ENCODE measurements at places on chromosomes 1 and 21. TPM values are rescaled to one million over a fixed set of nuclear protein-coding genes. Genes with fewer than 3 reads are reported as not detected.
A peak's percentile ranks its signal among the peaks of the same experiment; 100 is the strongest.

SYT11 gene
- 8.9 TPM for total RNA-seq

- no peak for DNase-seq
Observed at GRCh38 chr1:9100471-9101043, 28.3 kb downstream of the GPR157 start.

DNA sequence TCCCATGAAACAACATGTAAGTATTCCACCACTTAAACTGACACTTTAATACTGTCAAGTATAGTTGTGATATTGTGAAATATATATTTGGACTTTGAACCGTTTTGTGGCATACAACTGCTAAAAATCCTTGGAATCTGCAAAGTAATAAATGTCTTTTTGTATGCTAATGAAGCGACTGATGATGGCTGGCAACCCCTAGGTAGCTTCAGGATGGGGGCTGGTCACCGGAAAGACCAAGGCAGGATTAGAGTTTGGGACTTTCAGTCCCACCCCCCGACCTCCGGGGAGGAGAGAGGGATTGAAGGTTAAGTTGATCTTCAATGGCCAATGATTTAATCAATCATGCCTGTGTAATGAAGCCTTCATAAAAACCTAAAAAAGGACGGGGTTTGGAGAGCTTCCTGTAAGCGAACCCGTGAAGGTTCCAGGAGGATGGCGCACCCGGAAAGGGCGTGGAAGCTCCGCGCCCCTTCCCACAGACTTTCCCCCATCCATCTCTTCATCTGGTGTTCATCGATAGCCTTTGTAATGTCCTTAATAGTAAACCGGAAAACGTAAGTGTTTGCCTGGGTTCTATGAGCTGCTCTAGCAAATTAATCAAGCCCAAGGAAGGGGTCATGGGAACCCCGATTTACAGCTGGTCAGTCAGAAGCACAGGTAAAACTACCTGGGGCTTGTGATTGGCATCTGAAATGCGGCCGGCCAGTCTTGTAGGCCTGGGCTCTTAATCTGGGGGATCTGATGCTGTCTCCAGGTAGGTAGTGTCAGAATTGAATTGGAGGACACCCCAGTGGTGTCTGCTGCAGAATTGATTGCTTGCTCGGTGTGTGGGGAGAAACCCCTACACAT lies 1.8 kb upstream of the ZNF281 start:
- DNase-seq: no peak

LRRC7 gene
- not detected for total RNA-seq

TMPRSS15 gene
- total RNA-seq: not detected

DNA sequence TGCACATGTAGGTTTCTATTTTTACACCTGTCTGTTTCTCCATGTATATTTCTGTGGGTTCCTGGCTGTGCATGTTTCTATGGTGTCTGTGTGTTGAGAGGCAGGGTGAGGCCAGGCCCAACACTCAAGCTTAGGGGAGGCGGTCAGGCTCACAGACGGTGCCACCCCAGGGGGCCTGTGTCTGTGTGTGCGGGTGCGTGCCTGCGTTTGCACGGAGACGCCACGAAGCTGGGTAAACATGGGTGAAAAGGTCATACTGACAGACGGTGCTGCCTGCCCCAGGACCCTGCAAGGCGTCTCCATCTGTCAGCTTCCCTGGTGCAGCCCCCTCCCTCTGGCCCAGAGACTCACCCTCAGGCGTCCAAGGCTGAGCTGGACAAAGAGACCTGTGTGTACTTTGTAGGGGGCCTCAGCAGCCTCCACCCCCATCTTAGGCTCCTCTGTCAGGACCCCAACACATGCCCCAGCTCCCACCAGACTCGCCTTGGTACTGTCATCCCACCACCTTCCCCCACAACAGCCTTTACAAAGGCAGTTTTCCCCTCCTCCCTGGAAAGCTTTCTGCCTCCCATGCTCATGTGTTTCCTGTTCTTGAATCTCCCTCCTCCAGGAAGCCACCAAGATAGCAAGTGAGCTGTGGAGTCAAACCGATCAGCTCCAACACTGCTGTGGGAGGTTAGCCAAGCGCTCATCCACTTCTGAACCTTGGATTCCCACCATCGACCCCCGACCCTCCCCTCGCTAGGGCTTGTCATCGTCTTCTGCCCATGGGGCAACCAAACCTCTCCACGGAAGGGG lies 34.1 kb downstream of the PTPRF start:
- DNase-seq: no peak

UBL4B gene
- not detected for total RNA-seq

DNA sequence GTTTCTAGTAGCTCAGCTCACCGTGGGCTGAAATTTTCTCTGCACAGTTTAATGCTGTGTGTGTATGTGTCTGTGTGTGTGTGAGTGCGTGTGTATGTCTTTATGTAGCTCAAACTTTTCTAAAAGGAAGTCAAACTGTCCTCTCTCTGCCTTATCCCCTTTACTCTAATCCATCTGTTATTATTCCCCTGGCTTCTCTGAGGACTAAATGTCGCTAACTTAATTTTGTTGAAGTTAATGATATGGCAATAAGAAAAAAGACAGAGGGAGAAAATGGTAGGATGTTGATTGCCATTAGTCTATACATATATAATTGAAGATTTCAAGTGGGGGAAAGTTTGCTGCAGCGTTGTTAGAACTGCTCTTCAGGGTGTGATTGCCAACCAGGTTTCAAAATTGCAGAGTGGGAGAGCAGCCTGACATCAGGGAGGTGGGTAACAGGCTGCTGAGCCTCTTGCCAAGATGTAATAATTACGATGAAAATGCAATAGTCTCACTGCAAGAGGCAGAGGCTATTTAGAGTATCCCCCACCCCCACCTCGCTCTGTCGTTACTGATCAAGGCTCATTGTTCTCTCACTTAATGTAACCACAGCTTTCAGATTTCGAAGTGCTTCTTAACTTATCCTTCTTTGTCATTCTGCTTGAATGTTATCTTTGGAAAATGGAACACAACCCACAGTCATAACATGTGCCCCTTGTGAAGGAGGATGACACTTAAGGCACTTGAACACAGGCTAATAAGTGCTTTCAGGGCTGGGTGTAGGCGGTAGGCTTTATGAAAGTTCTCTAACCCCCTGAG lies 559.0 kb upstream of the PLXNA2 start:
- no peak for DNase-seq

- peak; percentile 44 for DNase-seq
Observed at GRCh38 chr1:41741244-41741643, 177.5 kb downstream of the HIVEP3 start.

ASTN1 gene
- 0.20 TPM for total RNA-seq

LY9 gene
- 3.3 TPM for total RNA-seq

DNA sequence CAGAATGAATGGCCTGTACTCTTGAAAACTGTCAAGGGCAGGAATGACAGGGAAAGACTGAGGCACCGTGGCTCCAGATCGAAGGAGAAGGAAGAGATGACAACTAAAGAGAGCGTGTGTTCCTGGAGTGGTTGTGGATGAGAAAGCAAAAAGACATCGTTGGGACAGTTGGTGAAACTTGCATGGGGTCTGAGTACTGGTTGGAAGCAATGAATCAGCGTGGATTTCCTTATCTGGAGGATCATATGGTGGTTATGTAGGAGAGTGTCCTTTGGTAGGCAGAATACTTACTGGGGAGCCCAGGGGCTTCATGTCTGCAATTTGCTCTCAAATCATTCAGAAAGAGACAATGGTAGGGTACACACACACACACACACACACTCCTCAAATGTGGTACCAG lies 13.9 kb downstream of the LEMD1 start:
- no peak for DNase-seq

NTMT2 gene
- total RNA-seq: not detected

CACHD1 gene
- 31.8 TPM for total RNA-seq

GRCh38 chr1:217617126-217617525 lies 13.8 kb downstream of the GPATCH2 start:
- no peak for DNase-seq

AADACL3 gene
- total RNA-seq: not detected

DNA sequence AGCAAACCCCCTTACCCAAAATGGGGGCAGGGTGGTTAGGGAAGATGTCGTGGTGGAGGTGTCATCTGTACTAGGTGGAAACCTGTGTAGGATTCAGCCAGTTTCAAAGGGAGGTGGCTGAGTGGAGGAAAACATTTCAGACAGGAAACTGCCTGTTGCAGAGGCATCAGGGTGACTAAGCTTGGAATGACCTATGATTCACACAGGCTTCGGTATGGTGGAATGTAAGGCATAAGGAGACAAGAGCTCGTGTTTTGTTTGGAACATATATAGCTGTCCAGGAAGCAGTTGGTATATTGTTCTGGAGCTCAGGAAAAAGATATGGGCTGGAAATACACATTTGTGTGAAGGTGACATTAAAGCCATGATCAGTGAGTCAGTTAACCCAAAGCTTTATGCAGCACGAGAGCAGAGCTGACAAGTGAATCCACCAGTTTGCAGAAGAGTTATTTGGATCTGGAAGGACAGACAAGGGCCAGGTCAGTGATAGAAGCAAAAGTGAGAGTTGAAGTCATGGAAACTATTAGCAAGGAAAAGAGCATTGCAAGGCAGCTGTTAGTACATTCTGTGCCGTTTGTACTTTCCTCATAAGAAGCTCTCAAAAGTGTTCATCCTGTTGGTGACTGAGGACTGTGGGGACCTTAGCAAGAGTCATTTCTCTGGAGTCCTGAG lies 12.2 kb downstream of the UTP25 start:
- no peak for DNase-seq

GRCh38 chr1:159008744-159009188 lies 941 bp upstream of the IFI16 start:
- DNase-seq: no peak

DNA sequence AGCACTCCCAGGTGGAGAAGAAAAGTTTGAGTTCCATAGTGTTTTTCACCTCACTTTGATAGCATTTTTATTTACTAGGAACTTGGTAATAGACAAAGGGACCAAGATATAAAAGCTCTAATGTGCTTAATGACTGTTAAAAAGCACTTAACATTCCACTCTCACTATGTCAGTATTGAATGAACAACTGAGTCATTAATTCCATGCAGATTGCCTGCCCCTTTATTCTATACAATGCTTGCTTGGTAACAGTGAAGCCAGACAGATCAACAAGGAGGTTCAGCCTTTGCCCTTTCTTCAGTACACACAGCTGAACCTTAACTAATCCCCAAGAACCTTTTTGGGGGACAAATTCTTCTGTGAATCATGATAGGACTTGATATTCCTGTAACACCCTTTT lies 425.5 kb downstream of the NUF2 start:
- DNase-seq: no peak

- DNase-seq: peak; percentile 58
Observed at GRCh38 chr1:25645637-25646400, 29.2 kb downstream of the MAN1C1 start.

- DNase-seq: no peak
Observed at GRCh38 chr1:67676946-67677345, 8.1 kb upstream of the GADD45A start.

EDN2 gene
- total RNA-seq: not detected

GRCh38 chr1:247298701-247299100 lies 33.0 kb downstream of the ZNF496 start:
- DNase-seq: peak; percentile 1

DNA sequence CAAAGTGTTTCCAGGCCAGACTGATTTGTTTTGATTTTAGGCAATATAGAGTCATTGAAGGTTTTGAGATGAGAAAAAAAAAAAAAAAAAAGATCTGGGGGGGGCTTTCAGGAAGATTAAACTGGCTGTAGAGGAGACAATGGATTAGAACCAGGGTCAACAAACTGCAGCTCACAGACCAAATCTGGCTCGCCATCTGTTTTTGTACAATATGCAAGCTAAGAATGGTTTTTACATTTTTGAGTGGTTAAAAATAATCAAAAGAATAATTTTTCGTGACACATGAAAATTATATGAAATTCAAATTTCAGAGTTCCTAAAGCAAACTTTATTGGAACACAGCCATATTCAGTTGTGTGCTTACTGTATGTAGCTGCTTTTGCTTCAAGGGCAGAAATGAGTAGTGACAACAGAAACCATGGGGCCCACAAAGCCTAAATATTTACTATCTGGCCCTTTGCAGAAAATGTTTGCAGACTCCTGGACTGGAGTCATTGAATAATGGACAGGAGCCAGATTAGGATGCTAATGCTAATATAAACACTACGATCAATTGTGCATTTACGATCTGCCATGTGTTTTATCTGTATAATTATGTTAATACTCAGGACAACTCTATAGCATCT lies 375.7 kb upstream of the DAB1 start:
- DNase-seq: no peak

DNA sequence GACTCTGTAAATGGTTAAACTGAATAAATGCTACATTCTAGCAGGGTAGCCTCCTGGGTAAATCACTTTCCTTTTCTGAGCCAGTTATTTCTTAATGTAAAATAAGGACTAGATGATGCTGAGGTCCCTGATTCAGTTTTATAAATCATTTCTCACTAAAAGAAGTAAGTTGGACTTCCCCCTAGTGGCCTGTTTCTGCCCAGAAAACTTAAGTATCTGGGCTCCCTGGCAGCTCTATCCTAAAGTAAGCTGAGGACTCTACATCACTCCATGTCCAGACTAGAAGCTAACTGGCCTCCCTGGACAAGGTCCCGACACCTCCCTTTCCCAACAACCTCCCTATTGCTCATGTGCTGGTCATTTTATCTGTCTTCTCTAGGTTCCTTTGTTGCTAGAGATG lies 3.0 kb downstream of the GPN2 start:
- no peak for DNase-seq

DNA sequence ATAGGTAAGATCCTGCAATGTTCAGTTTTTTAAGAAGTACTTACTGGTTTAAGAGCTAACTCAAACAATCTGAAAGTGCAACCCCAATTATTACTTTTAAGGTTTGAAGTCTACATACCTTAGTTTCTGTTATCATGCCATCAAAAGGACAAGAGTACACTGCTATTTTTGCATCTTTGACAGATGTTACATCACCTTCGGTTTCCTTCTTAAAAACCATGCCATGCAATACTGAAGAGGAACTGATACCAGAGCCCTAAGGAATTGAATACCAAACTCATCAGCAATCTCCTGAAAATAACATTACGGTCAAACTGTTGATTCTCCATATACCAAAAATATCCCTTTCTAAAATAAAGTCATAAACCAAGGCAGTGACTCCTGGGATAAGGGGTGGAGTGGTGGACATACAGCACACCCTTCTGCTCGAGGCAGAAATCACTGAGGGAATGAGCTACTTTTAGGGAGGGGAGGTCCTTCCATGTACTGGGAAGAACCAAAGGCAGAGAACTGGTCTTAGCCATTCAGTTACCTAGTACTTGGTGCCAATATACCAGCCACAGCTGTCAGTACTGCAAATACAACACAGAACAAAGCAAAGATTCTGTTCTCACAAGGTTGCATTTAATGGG lies 8.5 kb downstream of the CCT8 start:
- no peak for DNase-seq

GRCh38 chr21:40053007-40053406 lies 185.8 kb downstream of the PCP4 start:
- peak; percentile 71 for DNase-seq

RASSF5 gene
- total RNA-seq: 37.6 TPM

All from upper lobe of right lung (tissue), 1 donor.